ENCODE measurements at places on chromosomes 3 and 15.

DNA sequence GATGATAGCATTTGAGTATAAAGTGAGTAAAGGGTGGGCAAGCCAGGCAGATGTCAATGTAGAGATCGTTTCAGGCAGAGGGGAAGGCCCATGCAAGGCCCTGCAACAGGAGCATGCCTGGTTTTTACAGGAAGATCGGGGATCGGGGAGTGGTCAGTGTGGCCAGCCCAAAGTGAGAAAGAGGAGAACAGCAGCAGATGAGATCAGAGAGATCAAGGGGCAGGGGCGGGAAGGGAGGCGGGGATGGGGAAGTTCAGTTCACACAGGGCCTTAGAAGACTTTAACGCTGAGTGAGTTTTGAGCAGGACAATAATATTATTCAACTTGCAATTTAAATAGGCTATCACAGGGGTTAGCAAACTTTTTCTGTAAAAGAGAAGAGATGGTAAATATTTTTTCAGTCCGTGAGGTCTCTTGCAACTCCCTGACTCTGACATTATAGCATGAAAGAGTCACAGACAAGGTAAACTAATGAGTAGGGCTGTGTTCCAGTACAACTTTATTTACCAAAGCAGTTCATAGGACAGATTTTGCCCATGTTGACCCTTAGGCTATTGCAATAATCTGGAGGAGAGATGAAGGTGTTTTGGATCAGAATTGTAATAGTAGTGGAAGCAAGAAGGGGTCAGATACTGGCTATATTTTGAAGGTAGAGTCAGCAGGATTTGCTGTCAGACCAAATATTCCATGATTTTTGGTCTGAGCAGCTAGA, 12.4 kb upstream of the CD47 start:
- DNase-seq: no peak

DNA sequence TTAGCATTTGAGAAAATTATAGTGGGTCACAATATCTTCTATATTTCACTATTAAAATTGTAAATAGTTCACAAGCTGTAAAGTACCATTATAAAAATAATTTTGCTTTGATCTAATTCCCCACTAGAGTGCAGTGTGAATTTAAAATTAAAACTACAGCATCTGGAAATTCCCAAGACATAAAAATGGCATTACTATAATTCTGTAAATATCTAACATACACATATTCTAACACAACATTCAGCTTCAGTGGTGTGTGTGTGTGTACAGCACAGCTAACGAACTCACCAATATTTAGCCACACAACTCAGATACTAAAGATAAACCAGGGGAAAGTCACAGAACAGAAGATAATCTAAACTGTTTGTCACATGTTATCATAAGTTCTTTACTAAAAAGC, 424.9 kb upstream of the ZNF385D start:
- DNase-seq: no peak

GRCh38 chr3:141000027-141000663, 51.0 kb upstream of the SPSB4 start:
- DNase-seq: no peak

DNA sequence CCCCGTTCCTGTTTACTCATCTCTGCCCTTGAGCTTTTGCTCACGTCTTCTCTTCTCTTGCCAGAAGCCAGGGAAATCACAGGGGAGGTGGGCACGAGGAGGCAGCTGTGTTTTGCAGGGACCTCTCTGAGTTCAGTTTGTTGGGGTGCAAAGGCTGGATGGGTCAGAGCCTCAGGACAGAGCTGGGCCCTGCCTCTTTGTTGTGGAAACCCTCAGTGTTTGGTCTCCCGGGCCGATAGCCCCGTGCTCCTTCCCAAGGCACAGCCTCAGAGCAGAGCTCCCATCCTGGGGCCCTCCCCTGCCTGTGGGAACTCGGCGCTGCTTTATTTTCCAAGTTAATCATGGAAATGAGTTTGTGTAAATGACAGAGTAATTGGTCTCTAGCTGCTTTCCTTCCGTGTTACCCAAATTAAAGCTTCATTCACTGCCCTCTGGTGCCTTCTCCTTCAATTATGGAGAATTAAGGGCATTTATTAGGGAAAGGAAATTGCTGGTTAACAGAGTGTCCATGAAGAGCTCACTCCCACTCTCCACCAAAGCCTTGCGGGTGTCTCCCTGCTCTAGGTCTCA, 40.9 kb downstream of the BDH1 start:
- no peak for DNase-seq

DNA sequence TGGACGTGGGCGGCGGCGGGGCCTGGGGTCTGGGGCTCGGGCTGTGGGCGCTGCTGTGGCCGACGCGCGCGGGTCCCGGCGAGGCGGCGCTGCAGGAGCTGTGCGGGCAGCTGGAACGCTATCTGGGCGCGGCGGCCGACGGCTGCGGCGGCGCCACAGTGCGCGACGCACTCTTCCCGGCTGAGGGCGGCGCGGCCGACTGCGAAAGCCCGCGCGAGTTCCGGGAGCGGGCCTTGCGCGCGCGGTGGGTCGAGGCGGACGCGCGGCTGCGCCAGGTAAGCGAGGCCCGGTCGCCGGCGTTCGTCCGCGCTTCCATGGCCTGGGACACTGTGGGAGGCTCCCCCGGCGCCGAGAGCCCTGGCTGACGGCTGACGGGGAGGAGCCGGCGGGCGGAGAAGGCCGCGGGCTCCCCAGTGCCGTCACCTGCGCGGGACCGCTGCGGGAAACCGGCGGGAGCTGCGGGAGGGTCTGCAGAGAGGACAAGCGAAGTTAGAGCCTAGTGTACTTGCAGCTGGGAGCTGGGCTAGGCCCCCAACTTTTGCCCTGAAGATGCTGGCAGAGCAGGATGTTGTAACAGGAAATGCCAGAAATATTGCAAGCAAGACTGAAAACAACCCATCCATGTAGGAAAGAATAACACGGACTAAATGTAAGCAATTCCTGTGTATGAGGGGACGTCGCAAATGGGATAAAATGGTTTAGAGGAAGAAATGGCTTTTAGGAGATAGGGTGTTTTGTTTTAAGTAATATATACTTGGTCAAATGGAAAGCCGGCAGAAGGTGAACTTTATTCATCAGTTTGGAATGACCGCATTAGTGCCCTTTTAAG, 847 bp downstream of the WHAMM start:
- no peak for DNase-seq

GRCh38 chr3:127110982-127111693, 81.8 kb upstream of the PRR23E start:
- DNase-seq: no peak

GRCh38 chr3:103218793-103219192, 784.0 kb downstream of the ZPLD1 start:
- no peak for DNase-seq

DNA sequence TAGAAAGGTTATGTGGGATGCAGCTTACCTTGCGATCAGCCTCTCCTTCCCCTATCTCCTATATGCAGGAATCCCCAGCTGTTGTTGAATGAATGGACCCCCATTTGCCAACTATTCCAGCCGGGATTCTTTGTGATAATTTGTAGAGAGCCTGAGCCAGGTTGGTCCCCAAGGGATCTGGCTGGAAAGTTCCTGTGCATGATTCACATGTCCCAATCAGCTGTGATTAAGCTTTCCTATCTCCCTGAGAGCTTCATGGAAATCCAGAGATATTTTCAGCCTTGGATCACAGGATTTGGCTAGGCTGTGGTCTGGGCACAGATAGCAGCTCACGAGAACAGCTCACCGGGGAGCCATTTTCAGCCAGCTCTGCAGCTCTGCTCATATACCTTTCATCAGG, 76.7 kb downstream of the ARNT2 start:
- DNase-seq: peak; percentile 74

DNA sequence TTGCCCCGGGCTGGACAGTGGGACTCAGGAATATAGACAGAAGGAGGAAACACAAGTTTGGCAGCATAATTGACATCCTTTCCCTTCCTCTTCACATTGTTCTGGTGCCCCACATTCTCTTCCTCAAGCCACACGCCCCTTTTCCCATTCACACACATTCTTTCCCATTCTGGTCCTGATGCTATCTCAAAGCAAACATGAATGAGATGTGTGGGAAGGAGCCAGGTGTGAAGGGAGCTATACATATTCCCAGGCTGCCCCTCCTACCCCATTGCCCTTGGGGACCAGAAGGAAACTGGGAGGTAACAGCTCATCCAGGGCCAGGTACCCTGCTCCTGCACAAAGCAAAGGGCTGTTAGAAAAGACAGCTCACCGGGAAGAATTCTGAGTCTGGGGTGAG, 23.4 kb upstream of the CLK3 start:
- no peak for DNase-seq

DNA sequence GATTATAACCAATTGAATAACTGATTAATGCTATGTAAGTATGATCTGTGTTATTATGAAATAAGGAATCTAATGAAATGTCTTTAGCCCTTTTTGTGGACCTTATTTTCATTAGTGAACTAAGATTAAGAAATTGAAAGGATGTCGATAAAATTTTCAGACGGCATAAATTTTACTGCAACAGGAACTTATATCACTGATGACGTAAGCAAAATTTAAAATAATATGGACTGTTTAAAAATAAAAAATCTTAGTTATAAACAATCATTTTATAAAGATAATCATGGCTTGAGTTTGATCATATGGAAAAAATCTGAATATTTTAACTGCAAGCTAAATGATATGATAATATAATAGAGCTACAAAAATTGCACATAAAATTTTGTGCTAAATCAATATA, 112.7 kb downstream of the SPATA16 start:
- DNase-seq: no peak

DNA sequence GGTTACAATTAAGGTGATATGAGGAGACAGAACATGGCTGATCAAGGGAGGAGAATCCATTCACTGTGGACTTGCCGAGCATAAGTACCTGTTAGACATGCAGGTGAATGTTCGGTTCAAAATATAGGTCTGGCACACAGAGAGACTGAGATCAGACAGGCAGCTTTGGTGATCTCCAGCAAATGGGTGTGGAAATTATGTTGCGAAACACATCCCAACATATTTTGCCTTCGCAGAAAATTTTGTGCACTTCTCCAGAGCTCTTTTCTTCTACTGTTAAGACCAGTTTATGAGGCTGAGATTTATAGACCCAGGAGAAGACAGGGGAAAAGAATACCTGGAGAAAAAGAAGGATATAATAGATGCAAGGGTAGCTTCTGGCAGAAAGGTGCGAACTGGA, 183.2 kb downstream of the NEK10 start:
- DNase-seq: no peak

DNA sequence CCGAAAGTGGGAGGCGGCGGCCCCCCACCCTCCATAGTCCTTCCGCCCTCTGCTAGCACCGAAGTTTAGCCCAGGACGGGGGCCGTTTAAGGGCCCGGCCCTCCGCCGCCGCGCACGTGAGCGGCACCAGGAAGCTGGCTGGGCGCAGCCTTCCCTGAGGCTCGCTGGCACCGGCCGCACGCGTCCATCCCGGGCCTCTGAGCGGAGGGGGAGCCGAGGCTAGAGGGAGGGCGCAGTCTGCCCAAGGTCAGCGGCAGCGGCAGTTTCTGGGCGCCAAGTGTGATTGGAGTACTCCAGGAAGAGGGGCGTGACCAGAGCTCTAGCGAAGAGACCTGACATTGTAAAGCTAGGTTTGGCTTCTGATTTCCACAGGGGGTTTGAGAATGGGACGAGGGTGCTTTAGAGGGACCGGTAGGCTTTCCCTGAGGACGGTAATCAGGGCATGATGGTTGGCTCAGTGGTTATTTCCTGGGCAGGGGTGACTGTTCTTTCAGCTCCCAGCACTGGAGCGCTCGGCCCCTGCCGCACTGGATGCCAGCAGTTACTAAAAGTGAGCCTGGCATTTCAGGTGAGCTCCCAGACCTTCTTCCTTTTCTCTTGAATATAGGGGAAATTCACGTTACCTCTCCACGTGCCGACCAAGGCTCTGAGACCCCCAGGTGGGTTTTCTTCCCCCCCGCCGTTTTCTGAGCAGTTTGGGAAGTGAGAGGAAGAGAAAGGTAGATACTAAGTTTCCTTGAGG, 853 bp downstream of the TEX264 start:
- peak; percentile 82 for DNase-seq

DNA sequence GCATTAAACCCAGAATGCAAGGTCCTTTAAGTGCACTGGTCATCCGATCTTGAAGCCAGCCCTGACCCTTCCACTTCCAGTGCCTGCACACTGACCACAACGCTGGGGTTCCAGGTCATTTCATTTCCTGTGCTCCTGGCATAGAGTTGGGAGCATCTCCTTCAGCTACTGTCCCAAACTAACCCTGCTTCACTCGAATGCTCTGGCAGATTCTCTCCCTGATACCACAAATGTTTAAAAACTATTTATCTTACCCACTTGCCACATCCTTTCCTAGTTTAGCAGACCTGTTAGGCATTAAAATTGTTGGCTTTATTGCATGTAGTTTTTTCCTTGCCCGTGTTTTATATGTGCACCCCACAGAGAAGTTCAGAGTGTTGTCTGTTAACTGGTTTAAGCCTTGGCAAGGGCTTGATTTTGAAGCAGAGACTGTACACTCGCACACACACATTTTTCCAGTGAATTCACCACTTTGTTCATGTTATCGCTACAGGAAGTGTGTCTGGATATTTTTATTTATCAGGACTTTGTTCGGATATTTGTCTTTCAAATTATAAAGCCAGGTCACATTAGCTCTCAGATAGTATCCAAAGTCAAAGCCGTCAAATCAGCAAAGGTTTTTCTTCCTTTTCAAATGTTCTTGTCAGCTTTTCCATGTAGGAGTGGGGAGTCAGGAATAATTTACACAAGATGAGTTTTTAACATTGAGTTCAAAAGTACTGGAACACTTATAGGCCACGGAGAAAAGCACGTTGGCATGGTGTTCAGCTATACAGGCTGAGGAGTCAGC, 77.3 kb downstream of the ABI3BP start:
- no peak for DNase-seq

DNA sequence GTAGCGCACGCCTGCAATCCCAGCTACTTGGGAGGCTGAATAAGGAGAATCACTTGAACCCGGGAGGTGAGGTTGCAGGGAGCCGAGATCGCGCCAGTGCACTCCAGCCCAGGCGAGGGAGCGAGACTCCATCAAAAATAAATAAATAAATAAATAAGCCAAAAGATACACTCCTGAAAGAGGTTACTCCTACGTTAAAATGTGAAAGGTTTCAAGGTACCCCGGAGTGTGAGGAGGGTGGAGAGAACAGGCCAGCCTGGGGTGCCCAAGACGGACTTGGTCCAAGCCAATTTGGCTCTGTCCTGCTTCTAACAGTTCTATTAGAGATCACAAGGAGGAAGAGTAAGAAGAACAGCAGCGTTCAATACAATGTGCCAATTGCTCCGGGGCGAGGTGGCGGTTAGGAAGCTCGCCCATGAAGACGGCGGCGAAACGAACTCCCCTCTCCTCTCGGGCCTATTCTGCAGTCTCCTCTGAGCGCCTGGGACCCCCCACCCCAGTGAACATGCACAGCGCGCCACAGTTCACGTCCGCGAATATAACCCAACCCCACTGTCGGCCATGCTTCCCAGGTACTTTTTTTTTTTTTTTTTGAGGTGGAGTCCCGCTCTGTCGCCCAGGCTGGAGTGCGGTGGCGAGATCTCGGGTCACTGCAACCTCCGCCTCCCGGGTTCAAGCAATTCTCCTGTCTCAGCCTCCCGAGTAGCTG, 942 bp downstream of the ELP6 start:
- DNase-seq: peak; percentile 74

Measured in suprapubic skin (tissue), 4 donors.